Caco-2 (cell line): ENCODE measurements at places on chromosomes 13 and 19. TPM values are rescaled to one million over a fixed set of nuclear protein-coding genes. Genes with fewer than 3 reads are reported as not detected.

GRCh38 chr19:31166206-31166605 lies 183.0 kb downstream of the TSHZ3 start:
- DNase-seq = no peak

DNA sequence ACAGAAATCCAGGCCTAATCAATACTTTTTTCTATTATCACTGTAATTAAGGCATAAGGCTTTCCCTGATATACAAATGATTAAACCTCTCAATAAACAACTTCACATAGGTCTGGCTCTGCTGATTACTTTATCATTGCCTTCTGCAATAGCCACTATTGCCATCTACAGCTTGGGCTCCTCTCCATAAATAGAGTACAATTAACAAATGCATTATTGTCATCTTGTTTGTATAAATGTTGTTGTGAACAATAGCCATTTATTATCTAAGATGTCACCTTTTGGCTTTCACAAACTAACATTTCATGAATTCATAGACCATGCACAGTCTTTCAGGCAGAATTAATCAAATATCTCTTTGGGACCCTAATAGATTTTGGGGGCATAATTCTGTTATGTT lies 53.3 kb downstream of the NHLRC3 start:
- DNase-seq = no peak

GRCh38 chr13:36921631-36922301 lies 1.7 kb upstream of the SMAD9 start:
- no peak for DNase-seq

- no peak for DNase-seq
Measured at GRCh38 chr19:47152205-47152604, 21.6 kb downstream of the SAE1 start.

GRCh38 chr13:28129911-28130693 lies 8.2 kb upstream of the PAN3 start:
- DNase-seq = no peak

DNA sequence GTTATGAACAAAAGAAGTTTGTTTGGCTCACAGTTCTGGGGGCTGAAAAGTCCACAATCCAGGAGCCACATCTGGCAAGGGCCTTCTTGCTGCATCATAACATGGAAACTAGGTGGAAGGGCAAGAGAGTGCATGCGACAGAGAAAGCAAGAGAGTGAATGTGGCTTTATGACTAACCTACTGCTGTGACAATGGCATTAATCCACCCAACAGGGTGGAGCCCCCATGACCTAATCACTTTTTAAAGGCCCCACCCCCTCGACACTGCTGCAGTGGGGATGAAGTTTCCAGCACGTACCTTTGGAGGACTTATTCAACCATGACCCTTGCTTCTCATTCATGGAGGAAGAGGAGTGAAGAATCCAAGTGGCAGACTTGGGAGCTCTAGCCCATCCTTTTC lies 30.0 kb upstream of the RFXAP start:
- DNase-seq = no peak

DNA sequence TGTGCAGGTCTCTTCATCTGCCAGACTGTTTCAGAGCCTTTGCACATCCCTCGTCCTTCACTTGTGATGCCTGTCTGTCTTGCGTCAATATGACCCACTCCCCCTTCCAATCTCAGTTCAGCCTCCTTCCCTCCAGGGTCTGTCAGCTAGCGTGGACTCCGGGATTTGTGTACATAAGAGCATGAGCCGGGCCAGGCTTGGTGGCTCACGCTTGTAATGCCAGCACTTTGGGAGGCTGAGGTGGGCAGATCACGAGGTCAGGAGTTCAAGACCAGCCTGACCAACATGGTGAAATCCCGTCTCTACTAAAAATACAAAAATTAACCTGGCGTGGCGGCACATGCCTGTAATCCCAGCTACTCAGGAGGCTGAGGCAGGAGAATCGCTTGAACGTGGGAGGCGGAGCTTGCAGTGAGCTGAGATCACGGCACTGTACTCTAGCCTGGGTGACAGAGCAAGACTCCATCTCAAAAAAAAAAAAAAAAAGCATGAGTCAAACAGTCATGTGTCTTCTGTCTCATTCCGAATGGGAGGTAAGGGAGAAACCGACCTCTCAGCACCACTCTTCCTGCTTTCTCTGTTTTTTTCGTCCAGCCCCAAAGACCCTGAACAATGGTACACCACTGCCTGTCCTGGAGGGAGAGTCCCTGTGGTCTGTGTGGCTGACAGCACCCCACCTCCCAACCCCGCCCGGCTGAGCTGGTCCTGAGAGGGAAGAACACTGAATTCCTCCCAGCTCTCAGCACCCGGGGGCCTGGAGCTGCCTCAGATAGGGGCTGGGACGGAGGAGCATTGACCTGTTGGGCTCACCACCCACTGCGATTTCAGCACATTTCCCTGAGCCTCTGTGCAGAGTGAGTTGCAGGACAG lies 2.4 kb upstream of the SIGLEC9 start:
- DNase-seq = no peak

DNA sequence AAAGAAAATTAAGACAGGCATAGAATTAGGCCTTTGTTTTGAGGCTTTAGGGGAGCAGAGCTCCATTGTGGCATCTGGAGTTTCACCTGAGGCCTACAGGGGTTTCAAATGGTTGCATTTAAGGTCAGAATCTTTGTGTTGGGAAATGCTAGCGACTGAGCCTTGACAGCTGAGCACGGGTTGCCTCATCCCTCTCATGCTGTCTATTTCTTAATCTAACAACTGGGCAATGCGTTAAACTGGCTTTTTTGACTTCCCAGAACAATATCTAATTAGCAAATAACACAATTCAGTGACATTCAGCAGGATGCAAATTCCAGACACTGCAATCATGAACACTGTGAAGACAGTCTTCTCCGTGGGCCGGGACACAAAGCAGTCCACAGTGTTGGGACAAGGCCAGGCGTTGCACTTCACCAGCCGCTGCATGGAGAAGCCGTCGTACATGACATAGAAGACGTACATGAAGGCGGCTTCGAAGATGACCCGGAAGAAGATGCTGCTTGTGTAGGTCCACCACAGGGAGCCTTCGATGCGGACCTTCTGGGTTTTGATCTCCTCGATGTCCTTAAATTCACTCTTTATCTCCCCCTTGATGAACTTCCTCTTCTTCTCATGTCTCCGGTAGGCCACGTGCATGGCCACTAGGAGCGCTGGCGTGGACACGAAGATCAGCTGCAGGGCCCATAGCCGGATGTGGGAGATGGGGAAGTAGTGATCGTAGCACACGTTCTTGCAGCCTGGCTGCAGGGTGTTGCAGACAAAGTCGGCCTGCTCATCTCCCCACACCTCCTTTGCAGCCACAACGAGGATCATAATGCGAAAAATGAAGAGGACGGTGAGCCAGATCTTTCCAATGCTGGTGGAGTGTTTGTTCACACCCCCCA lies 3.8 kb downstream of the GJB2 start:
- DNase-seq = peak; percentile 30

- no peak for DNase-seq
Measured at GRCh38 chr13:51155776-51156515, 44.9 kb upstream of the C13orf42 start.

GRCh38 chr13:31495336-31495735 lies 244.0 kb upstream of the RXFP2 start:
- no peak for DNase-seq

DNA sequence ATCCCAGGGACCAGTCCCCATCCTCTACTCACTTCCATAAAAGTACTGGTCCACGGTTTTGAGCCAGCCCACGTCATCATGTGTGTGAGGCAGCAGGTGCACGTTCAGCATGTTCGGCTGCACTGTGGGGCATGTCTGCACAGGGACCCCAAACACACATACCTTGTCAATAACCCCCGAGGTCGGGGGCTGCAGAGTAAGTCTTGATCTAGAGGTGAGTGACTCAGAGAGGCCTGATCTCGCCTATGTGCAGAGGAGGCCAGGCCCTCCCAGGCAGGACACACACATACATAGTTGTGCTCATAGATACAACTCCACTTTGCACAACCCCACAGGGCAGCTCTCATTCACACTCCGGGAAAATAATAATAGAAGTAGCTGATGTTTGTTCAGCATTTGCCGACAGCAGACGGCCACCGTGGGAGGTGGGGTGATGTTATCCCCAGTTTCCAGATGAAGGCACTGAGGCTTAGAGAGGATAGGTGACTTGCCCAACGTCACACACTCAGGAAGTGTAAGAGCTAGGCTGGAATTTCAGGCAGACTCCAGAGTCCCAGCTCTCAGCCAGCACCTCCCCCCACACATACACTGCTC lies 774 bp downstream of the MAN2B1 start:
- DNase-seq = no peak

- DNase-seq = no peak
Measured at GRCh38 chr13:41496420-41497234, 39.3 kb downstream of the RGCC start.

DNA sequence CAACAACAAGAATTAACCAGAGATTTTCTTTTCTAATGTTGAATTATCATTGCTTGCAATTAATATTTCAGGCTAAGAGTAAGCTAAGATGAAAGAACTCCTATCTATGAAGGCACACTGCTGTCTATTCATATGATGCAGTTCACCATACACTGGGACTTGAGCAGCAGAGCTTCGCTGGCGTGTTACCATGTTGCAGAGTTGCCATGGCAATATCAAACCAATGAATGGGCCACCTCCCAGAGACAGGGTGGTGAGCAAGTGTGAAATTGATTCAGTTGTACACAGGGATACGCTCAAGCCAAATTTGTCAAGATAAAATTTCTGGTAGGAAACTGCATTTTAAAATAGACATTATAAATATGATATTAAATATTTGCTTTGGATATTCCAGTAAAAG lies 69.3 kb upstream of the MYO16 start:
- no peak for DNase-seq

- no peak for DNase-seq
Measured at GRCh38 chr13:50415428-50415827, 400.2 kb downstream of the KCNRG start.

DNA sequence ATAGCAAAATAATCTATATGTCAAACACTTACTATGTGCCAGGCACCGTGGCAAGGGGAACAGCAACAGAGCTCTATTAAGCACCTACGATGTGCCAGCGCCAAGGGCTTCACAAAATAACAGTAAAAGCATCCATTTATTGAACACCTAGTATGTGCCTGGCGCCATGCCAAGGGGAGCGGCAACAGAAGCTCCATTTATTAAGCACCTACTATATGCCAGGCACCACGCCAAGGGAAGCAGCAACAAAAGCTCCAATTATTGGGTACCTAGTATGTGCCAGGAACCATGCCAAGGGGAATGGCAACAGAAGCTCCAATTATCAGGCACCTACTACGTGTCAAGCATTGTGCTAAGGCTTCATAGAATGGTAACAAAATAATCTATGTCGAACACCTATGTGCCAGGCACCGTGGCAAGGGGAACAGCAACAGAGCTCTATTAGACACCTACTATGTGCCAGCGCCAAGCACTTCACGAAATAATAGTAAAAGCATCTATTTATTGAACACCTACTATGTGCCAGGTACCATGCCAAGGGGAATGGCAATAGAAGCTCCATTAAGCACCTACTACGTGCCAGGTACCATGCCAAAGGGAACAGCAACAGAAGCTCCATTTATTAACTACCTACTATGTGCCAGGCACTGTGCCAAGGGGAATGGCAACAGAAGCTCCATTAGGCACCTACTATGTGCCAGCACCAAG lies 107.7 kb downstream of the PTPRS start:
- no peak for DNase-seq

DNA sequence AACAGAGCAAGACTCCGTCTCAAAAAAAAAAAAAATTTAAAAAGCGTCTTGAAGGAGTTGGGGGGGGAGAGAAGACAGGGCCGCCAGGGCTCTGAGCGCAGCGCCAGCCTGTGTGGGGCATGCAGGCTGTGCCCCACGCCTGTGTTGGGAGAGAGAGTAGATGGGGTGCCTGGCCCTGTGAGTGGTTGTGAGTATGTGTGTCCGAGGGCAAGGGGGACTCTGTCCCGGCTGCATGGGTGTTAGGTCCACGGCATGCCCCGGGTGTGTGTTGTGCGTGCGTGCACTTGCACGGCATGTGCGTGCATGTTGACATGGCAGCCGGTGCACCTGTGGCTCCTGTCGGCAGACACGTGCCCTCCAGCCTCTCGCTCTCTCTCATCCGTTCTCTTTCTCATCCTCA lies 3.4 kb downstream of the MAP2K7 start:
- DNase-seq = no peak

- DNase-seq = no peak
Measured at GRCh38 chr13:101654883-101655282, 202.4 kb downstream of the ITGBL1 start.

COMMD6 gene
- total RNA-seq = 101 and 104 TPM in 2 replicates

MEF2B gene
- 0.82 and 1.5 TPM in 2 replicates for total RNA-seq

FREM2 gene
- total RNA-seq = 35.5 and 42.6 TPM in 2 replicates

GSX1 gene
- not detected in 2 replicates for total RNA-seq

CFAP97D2 gene
- total RNA-seq = not detected in 2 replicates

SIGLEC14 gene
- total RNA-seq = not detected in 2 replicates

SGCG gene
- total RNA-seq = not detected in 2 replicates

LHB gene
- total RNA-seq = 0.68 TPM in 1 of 2 replicates, not detected in the other

ATP4B gene
- total RNA-seq = not detected in 2 replicates
